ENCODE measurements at places on chromosomes 13 and 19. TPM values are rescaled to one million over a fixed set of nuclear protein-coding genes. Genes with fewer than 3 reads are reported as not detected.

DNA sequence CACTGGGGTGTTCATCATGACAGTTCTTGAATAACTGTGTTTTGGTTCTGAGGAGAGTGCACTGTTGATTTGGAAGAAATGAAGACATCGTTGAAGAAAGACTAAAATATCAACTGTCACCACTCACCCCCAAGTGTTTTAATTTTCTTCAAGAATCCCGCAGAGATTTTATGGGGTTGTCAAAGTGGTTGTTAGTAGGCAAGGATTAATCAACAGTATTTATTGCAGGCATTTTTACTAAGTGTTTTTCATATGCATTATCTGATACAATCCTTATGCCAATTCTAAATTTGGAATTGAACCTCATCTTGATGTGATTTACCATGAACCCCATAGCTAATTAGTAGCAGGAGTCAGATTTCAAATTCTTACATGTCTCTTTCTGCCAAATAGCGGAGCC lies 63.7 kb upstream of the OBI1 start:
- no peak for DNase-seq

The SLC8A2 gene
- total RNA-seq = 0.43 TPM

The PRR19 gene
- total RNA-seq = 0.38 TPM

The ZNF66 gene
- total RNA-seq = 9.3 TPM

- DNase-seq = no peak
Measured at GRCh38 chr13:40168425-40169166, 497.8 kb downstream of the FOXO1 start.

The RASGRP4 gene
- 1.4 TPM for total RNA-seq

DNA sequence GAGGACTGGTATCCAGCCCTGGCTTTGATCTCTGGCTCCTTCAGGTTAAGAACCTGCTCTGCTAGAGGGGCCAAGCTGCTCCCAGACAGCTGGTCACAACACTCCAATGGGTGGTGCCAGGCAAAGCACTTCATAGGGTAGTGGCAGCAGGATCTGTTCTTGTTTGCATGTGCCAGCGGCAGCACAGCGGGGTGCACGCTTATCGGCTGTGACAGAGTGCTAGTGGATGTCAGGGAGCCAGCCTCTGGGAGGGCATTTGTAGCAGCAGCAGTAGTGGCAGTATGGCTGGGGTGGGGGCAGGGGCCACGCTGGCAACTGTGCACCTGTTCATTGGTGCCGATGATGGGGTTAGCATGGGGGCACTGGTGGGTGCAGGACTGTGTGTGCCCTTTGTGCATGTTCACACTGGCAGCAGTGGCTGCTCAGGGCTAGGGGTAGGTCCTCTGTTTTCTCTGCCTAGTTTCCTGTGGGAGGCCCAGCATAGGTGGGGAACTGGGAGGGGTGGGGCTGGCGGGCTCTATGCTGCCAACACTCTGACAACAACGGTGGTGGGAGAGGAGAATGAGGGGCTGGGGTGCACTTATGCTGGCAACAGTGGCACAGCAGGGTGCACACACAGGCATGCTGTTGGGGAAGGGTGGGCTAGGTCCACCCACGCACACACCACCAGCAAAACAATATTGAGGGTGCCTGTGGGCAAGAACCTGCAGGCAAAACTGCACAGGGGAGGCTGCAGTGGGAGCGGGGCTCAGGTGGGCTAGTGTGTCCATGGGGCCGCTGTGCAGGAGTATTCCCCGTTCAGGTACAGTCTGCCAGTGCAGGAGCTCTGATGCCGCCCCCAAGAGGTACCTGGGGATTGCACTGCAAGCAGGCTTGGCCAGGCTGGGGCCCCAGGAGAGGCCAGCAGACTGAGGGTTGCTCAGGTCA lies 19.3 kb downstream of the AP1M1 start:
- DNase-seq = no peak

- peak; percentile 86 for DNase-seq
Measured at GRCh38 chr19:10419646-10420443, 493 bp upstream of the PDE4A start.

The MYADM gene
- total RNA-seq = 64.7 TPM

- no peak for DNase-seq
Measured at GRCh38 chr13:97932036-97932435, 21.4 kb upstream of the IPO5 start.

DNA sequence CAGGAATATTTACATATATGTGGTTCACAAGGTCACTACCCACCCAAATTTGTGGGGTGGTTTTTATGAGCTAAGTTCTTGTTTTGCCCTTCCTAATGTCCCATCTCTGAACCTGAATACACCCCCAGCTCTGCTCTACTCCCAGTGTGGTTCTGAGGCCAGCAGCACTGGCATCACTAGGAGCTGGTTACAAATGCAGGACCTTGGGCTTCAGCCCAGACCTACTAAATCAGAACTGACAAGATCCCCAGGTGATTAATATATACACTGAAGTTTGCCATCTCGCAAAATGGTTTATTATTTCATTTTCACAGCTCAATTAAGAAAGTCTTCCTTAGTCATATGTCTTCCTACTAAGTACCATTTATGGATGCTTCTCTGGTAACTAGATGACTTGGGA lies 67.9 kb downstream of the FOXO1 start:
- no peak for DNase-seq

GRCh38 chr13:72963762-72964161 lies 95.0 kb upstream of the KLF5 start:
- DNase-seq = no peak

The C1QTNF9B gene
- total RNA-seq = not detected

The PRR22 gene
- total RNA-seq = 5.0 TPM

The IZUMO4 gene
- total RNA-seq = 22.6 TPM

DNA sequence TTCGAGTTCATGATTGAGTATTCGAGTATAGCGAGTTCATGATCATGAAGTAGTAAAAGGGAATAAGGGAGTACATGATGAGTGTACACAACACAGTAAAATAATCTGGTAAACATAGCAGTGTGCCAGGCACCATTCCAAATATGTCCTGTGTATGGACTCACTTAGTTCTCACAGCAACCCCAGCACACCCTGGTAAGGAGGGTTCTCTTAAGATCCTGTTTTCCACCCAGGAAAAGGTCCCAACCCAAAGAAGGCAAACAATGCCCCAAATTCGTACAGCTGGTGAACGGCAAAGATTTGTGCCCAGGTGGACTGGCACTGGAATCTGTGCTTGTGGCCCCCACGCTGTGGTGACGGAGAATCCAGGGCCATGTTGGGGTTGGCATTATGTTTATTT lies 21.4 kb downstream of the HPN start:
- DNase-seq = no peak

- peak; percentile 26 for DNase-seq
Measured at GRCh38 chr13:44273991-44274770, 99.4 kb upstream of the SERP2 start.

DNA sequence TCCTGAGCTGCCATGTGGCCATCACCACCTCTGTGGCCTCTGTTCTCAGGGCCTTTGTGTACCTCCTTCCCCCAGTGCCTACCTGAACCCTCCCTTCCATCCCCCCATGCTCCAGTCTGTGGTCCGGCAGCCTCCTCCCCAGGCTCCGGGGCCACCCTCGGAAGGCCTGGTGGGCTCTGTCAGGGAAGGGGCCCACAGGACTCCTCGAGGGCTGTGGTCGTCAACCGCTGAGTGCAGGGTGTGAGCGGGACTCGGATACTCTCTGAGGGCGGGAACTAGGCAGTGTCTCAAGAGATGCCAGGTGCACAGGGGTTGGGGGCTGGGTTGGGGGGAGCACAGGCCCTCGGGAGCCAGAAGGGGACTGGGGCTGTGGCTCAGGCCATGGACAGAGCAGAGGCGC lies 3.9 kb downstream of the MAP2K7 start:
- no peak for DNase-seq

- DNase-seq = peak; percentile 86
Measured at GRCh38 chr19:38736413-38737280, 7.6 kb downstream of the CAPN12 start.

The DMKN gene
- 0.68 TPM for total RNA-seq

- peak; percentile 79 for DNase-seq
Measured at GRCh38 chr19:12669270-12670158, 2.9 kb downstream of the WDR83 start.

DNA sequence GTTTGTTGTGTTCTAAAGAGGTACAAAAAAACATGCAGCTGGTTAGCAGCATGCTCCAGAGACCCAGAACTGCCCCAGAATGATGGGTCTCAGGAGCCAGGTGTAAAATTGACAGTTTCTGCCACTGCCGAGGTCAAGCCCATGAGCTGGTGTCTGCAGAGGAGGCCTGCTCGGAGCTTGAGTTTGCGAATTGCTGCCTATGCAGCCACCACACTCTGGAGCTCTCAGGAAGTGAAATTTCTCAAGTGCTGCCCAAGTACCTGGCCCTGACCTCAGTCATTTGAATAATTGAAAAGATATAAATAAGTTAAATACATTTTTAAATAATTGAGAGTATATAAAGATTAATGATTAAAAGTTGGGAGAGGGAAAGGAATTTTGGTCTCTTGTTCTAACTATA lies 66.4 kb downstream of the ZAR1L start:
- DNase-seq = no peak

DNA sequence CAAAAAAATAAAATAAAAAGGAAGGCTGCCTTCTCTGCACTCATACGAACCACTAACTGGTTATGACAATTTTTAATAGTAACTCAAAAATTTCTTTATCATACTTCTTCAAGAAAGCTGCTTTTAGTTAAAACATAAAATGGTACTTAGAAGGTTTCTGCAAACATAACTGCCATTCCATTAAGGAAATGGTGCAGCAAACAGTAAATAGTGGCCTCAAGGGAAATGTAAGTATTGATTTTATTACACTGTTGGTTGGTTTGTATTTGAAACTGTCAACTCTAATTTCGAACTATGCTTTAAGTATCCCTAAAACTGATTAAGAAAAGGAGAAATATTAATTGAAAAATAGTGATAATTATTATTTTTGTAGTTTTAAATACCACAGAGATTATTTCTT lies 278.0 kb downstream of the DACH1 start:
- no peak for DNase-seq

GRCh38 chr13:102657630-102658029 lies 37.2 kb downstream of the METTL21C start:
- no peak for DNase-seq

DNA sequence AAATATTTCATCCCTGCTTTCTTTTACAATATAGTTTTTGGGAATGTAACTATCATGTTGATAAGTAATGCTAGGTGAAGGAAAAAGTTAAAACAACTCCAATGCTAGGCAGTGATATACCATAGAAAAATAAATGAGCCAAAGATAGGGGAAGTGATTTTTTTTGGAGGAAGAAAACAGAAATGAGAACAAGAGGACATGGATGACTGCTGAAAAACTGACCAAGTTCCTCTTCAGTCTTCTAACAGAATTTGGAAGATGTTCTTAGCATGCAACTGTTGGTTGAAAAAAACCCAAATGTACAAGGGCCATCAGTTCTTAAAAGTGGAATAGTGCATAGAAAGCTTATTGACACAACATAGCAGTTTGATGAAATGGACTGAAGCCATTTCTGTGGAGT lies 262.5 kb upstream of the STARD13 start:
- DNase-seq = no peak

DNA sequence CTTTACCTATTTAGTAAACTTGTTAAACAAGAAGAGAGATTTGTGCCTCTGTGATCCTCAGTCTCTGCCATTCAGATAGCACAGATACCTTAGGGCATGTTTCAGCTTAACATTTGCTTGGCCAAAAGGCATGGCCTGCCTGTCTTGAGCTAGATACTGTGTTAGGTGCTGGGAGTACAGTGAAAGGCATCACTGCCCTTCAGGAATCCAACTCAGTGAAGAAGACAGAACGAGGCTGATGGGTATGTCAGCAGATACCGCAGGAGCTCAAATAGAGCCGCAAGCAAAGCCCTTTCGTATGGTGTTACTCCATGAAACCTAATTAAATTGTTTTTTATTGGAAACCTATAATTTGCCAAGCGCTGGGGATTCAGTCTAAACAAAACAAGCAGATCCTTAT lies 12.9 kb downstream of the ZNF507 start:
- no peak for DNase-seq

The C19orf33 gene
- not detected for total RNA-seq

DNA sequence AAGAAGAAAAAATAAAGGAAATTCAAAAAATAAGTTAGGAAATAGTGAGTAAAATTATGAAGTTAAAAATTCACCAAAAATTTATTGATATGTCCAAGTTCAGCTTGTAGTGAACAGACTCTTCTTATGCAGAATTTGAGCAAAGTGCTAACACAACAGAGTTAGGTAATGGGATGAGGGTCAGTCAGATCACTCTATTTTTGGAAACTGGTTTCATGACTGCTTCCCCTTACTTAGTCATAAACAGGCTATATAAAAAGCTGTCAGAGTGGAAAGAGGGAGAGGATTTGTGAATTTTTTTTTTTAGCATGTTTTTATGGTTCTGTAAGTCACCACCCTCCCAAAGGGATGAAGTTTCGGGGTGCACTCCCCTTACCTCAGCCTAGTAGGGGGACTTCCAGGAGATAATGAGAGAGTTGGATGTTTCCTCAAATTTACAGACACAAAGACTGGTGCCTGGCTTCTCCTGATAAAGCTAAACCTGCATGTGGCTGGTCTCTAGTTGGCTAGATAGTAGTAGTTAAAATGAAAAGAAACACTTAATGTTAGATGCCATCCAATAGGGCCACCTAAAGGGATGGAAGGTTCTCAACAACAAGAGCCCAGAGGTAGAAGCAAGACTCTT lies 4.5 kb downstream of the CPB2 start:
- DNase-seq = no peak

DNA sequence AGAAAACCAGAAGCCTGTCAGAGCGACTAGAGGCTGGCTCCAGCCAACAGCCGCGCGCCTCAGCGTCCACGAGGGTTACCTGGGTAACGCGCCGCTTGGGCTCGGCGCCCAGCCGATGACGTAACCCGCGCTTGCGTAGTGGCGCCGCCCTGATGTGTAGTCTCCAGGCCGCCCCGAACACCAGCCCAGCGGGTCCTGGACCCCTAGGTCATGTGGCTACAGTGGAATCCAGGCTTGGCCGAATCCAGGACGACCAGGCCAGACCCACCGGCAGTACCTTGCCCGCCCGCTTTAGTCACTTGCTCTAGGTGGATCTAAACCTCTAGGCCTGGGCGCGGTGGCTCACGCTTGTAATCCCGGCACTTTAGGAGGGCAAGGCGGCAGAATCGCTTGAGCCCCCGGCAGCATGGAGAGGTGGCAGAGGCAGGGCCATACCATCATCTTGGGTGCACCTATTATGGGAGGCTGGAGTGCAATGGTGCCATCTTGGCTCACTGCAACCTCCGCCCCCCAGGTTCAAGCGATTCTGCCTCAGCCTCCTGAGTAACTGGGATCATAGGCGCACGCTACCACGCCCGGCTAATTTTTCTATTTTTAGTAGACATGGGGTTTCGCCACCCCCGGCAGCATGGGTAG lies 7.2 kb upstream of the ZNF606 start:
- peak; percentile 83 for DNase-seq

GRCh38 chr19:5563008-5563431 lies 4.7 kb downstream of the TINCR start:
- no peak for DNase-seq

- DNase-seq = no peak
Measured at GRCh38 chr19:50516964-50517703, 3.4 kb upstream of the ASPDH start.

- DNase-seq = peak; percentile 66
Measured at GRCh38 chr19:30669329-30670010, 297.3 kb downstream of the ZNF536 start.

- no peak for DNase-seq
Measured at GRCh38 chr13:106755542-106755941, 187.6 kb upstream of the ARGLU1 start.

The TRIM28 gene
- total RNA-seq = 527 TPM

The PSG11 gene
- not detected for total RNA-seq

GRCh38 chr19:16259385-16260159 lies 61.9 kb downstream of the AP1M1 start:
- DNase-seq = no peak

The ADAMTSL5 gene
- total RNA-seq = 1.3 TPM

Measured in activated CD8-positive, alpha-beta T cell treated with anti-CD3 and anti-CD28 coated beads for 36 hours (primary cell).